ENCODE measurements at places on chromosomes 3 and 15.

GRCh38 chr3:185677146-185677829 lies 91.2 kb downstream of the SENP2 start:
- DNase-seq, result no peak

- no peak for DNase-seq
Observed at GRCh38 chr3:196220587-196220986, 4.3 kb downstream of the SLC51A start.

DNA sequence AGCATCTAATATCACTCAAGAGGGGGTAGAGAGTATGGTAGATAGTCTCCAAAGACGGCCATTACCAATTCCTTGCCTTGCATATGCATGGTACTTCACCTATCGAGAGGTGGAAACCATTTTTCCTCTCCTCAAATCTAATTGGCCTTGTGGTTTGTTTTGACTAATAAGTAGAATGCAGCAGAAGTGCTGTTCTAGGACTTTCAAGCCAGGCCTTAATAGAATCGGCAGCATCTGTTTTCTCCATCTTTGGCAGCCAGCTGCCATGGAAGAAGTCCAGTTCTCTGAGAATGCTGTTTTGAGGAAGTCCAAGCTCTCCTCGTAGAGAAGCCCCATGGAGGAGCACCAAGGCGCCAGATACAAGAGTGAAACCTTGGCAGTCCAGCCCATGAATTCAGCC lies 59.1 kb upstream of the RASGRP1 start:
- DNase-seq, result no peak

GRCh38 chr15:57403566-57404325 lies 27.4 kb downstream of the CGNL1 start:
- DNase-seq, result no peak

DNA sequence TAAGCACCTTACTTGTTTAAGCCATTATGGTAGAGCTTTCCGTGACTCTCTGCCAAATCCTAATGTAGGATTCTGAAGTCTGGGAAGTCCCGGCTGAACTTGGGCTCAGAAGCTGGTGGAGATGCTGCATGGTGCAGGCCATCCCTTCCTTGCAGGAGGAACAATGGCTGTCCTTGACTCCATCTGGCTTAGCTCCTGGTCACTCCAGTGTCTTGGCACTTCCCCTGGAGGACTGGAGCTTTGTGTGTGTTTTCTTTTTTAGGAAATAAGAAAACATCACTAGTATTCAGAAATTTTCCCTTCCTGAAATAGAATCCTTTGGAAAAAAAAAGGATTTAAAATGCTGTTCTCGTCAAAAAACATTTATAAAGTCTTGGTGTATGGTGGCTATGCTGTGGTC lies 209.3 kb upstream of the ROPN1 start:
- DNase-seq, result no peak

GRCh38 chr3:184305577-184305976 lies 6.5 kb downstream of the PSMD2 start:
- DNase-seq, result no peak

GRCh38 chr3:31696009-31696297 lies 163.2 kb downstream of the STT3B start:
- no peak for DNase-seq

- DNase-seq, result no peak
Observed at GRCh38 chr3:125059488-125060245, 3.9 kb upstream of the HEG1 start.

GRCh38 chr3:16140116-16140893 lies 34.2 kb upstream of the GALNT15 start:
- no peak for DNase-seq

DNA sequence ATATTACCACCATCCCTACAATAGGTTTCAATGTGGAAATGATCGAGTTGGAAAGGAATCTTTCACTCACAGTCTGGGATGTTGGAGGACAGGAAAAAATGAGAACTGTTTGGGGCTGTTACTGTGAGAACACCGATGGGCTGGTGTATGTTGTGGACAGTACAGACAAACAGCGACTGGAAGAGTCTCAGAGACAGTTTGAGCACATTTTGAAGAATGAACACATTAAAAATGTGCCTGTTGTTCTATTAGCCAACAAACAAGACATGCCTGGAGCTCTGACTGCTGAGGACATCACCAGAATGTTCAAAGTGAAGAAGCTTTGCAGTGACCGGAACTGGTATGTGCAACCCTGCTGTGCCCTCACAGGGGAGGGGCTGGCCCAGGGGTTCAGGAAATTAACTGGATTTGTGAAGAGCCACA lies 510 bp downstream of the ARL14 start:
- DNase-seq, result no peak

- DNase-seq, result no peak
Observed at GRCh38 chr3:65098400-65098799, 410.6 kb upstream of the ADAMTS9 start.

- DNase-seq, result no peak
Observed at GRCh38 chr3:134323966-134324962, 50.0 kb downstream of the AMOTL2 start.

GRCh38 chr3:117919621-117920020 lies 1115.0 kb downstream of the IGSF11 start:
- no peak for DNase-seq

DNA sequence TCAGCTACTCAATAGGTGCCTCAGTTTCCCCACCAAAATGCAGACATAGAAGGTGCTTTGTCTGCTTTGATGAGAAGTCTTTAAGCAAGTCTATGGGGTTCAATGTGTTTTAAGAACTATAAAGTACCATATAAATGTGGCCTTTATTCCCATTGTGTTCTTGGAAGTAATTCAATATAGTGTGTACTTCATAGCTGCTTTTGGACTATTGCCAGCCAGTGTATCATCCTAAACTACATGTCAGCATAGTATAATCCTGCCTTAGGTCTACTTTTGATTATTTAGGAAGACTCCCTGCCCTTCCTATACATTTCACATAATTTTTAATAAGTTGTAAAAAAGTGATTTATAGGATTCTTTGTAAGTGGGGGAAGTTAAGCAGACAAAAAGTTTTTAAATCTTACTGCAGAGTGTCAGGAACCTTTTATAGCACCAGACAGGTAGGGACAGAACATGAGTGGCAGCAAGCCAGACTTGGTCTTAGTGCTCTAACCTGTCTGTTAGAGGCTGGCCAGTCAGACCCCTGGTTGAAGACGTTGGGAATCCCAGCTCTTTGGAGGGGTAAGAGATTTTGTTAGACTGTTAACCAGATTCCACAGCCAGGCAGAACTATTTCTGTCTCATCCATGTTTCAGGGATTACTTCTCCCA lies 48.4 kb downstream of the MLH1 start:
- no peak for DNase-seq

GRCh38 chr3:14487086-14487485 lies 53.1 kb downstream of the GRIP2 start:
- DNase-seq, result no peak

DNA sequence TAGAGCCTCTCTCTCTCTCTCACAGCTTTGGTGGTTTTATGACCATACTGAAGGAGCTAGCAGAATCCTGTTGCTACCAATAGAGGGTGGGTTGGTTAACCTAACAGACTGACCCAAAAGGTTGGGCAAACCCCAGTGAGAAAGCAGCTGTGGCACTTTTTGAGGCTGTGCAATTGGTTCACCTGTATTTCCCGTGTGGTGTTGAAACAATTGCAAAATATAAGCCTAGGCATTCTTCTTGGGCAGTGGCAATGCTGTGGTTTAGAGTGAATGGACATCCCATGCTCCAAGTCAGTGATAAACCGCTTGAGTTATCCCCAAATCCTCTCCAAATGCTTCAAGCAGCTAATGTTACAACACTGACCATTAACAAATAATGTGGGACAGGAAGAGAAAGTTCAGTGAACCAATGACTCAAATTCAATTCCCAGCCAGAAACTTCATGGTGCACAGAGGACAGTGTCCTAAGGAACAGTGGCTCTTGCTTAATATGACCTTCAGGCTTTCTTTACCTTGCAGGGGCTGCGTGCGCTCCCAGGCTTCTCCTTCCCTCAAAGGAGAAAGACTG lies 261.9 kb upstream of the ICE2 start:
- peak; percentile 32 for DNase-seq

GRCh38 chr3:172087602-172088580 lies 48.5 kb downstream of the FNDC3B start:
- peak; percentile 70 for DNase-seq

GRCh38 chr3:66037330-66037985 lies 1.3 kb downstream of the MAGI1 start:
- no peak for DNase-seq

DNA sequence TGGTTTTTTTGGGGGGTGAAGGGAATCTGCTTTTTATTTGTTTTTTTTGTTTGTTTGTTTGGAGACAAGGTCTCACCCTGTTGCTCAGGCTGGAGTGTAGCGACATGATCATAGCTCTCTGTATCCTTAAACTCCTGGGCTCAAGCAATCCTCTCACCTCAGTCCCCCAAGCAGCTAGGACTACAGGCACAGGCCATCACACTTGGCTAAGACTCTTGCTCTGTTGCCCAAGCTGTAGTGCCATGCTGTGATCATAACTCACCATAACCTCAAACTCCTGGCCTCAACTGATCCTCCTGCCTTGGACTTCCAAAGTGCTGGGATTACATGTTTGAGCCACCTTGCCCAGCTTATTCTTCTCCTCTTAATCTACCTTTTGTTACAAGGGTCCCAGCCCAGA lies 31.8 kb downstream of the GPR176 start:
- no peak for DNase-seq

GRCh38 chr3:126446301-126446700 lies 29.4 kb downstream of the ZXDC start:
- no peak for DNase-seq

DNA sequence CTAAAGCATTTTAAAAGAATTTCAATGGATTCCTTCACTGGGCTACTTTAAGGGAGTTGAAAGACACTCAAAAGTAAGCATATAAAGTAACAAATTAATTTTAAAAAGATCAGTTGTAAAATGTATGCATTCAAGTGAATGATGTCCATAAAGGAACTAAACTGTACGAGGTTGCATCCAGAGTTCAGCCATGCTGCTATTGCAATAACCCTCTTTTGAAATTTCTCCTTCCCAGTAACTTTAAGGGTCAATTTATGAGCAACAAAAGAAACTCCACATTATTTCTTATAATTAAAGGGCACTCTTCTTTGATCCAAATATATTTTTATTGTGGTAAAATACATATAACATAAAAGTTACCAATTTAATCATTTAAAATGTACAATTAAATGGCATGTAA lies 22.9 kb downstream of the BTLA start:
- DNase-seq, result no peak

- no peak for DNase-seq
Observed at GRCh38 chr15:80343554-80343992, 60.6 kb upstream of the ARNT2 start.

DNA sequence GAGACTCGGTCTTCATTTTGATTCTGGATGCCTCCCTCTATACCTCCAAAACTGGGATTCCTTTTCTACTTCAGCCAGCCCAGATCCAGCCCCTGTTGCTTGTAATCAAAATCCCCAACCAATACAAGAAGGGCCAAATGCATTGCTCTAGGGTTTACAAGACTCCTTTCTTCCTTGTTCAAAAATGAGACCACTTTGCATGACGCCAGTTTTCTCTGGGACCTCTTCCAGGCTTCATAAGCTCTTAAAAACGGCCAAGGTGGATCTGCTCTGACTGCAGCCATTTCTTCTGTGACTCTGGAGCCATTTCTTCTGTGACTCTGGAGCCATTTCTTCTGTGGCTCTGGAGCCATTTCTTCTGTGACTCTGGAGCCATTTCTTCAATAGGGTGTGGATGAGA lies 71.9 kb downstream of the ADAMTS17 start:
- no peak for DNase-seq

DNA sequence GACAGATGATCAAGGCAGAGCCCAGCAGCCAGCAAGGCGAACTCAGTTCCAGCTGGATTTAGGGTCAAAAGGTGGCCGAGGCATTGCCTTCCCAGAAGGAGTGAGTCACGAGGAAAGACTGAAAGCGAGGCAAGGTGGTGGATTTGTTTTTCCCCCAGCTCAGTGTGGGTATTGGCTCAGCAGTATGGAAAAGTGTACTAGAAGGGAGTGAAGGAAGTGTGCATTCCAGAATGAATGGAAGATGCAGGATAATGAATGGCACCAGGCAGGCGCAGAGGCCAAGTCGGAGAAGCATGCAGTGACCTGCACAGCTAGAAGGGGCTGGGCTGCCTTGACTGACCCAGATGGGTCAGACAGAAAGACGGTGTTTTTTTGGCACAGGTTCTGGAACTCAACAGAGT lies 46.3 kb downstream of the FOXP1 start:
- no peak for DNase-seq

- no peak for DNase-seq
Observed at GRCh38 chr15:94587113-94587512, 355.8 kb downstream of the MCTP2 start.

- no peak for DNase-seq
Observed at GRCh38 chr3:127215714-127216414, 22.9 kb downstream of the PRR23E start.

GRCh38 chr15:33158366-33158765 lies 36.1 kb downstream of the FMN1 start:
- DNase-seq, result no peak

DNA sequence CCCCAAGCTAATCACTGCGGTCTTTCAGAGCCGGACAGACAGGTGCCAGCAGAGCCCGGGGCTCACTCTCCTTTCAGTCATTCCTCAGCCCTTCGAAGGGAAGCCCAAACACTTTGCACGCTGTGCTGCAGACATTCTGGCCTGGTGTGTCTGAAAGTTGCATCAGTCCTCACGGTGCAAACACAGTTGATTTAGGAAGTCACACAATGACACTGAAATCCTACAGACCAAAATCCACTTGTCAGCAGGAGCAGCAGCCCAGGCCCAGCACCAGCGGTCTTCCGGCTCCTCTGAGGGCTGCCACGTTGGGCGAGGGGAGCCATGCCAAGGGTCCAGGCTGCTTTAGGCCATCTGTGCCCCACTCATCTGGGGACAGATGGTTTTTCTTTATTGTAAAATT lies 61.6 kb downstream of the RGMA start:
- DNase-seq, result no peak

- DNase-seq, result no peak
Observed at GRCh38 chr3:40267937-40268724, 41.4 kb upstream of the EIF1B start.

- DNase-seq, result no peak
Observed at GRCh38 chr15:31298707-31299172, 27.9 kb upstream of the KLF13 start.

DNA sequence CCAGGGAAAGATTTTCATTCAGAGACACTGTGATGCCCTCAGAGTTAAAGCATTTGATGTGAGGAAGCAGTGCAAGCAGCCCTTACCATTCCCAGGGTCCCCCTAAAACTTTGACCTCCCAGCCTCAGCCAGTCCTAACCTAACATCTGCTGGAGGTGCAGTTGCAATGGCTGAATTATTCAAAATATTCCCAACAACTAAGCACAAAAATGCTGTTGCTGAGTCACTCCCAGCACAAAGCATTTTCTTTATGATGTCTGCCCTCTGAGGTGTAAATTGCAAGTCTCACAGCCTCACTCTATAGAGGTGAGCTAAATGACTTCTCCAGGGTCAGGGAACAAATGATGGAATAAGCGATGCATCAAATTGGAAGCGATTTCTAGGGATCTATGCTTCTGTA lies 6.4 kb upstream of the REC114 start:
- no peak for DNase-seq

- DNase-seq, result no peak
Observed at GRCh38 chr3:183967693-183968092, 50.0 kb downstream of the ABCC5 start.

Measured in CD4-positive, alpha-beta T cell treated with Interleukin-15 for 4 hours (primary cell).